ENCODE measurements at places on chromosomes 1 and 21.
A peak's percentile ranks its signal among the peaks of the same experiment; 100 is the strongest.

DNA sequence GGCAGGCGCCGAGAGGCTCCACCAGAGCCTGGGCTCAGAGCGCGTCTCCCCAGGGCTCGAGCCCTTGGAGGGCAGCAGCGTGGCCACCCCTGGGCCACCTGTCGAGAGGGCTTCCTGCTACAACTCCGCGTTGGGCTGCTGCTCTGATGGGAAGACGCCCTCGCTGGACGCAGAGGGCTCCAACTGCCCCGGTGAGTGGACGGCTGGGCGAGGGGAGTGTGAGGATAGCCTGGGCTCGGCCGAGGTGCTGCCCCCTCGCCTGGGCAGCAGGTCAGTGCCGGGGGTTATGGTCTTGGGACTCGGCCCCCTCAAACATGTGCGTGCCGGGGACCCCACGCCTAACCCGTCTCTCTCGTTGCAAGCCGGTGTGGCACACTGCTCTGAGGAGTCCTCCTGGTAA, 26.8 kb downstream of the AGRN start:
- no peak for DNase-seq

DNA sequence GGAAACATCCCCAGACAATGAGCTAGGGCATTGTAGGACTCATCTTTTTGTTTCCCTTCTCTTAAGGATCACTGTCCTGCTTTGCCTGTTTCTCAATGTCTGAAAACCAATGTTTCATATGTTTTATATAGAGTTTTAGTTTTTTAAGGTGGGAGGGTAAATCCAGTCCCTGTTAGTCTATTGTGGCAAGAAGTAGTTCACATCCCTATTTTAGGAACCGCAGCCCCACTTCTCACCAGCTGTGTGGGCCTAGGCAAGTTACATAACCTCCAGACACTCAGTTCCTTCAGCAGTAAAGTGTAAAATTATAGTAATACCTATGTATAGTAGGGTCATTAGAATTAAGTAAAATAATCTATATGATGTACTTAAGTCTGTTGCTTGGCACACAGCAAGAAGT, 105.8 kb upstream of the WLS start:
- no peak for DNase-seq

DNA sequence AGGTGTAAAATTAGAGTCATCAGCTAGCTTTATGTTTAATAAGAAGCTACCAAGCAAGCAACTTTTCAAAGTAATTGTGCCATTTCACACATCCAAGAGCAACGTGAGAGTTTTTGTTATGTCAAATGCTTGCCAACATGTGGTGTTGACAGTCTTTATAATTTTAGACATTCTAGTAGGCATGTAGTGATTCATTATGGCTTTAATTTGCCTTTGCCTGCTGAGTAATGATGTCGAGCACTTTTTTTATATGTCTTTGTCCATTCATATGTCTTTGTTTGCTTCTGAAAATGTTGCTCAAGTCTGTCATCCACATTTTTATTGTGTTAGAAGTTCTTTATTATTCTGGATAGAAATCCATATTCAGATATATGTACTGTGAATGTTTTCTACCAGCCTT, 21.4 kb upstream of the CHIT1 start:
- no peak for DNase-seq

DNA sequence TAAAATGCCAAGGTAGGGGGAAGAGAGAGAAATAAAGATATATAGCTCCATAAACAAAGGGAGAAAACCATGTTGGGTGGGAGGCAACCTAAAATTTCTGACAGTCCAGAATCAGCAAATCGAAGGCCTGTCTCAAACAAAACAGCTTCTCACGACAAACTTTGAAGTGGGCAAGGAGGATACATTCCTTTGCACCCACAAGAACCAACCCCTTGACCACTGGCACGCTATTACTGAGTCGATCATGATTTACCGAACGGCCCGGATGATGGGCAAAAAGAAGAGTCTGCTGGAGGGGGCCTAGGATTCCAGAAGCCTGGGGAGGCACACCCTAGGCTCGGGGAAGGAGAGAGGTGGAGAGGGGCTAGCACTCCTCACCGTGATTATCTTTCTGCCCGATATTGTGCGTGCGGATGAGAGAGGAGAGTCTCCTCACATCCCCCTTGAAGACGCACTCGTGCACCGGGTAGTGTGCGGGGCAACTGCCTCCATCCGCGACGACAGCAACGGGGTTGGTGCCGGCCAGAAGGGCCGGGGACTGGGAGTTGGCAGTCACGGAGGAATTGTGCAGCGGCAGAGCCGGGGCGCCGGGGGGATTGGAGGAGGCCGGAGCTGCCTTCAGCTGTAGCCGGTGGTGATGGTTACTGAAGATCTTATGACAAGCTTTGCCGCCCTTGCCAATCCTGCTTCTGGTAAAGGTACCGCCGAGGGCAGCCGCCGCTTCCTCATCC, 756 bp downstream of the ANKRD13C start:
- peak; percentile 37 for DNase-seq

- no peak for DNase-seq
Measured at GRCh38 chr1:2796890-2797740, 4.4 kb downstream of the TTC34 start.

DNA sequence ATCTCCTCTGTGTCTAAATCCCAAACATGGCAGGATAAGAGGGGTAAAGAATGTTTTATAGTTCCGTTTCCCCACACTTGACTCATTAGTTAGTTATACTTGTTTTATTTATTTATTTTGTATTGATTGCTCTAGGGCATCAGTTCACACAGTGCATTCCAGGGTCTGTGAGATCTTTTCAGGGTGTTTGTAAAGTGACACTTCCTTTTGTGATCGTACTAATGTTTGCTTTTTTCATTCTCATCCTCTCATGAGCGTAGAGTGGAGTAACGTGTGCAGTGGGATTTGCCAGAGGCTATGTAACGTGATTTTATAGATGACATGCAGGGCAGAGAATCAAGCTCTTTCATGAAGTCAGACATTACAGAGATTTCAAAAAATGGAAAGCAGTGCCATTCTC, 103.2 kb downstream of the SCCPDH start:
- DNase-seq: peak; percentile 15

GRCh38 chr1:157277281-157277680, 139.1 kb upstream of the ETV3 start:
- DNase-seq: no peak

- no peak for DNase-seq
Measured at GRCh38 chr1:1517973-1518620, 6.1 kb downstream of the ATAD3A start.

DNA sequence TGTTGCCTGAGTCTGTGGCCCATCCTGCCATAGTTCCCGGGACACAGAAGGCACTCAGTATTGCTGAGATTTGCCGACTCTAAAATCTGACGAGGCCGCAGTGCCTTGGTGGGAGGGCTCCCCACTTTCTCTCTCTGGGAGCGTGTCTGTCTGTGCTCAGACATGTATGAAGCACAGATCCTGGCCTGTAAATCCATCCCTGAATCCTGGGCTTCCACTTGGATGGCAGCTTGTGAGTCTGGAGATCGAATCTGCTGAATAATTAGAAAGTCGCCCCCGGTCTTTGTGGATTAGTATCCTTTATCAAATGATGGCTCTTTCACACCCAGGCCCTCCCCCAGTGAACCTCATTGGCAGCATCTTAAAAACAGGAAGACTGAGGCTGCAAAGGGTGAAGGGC, 10.4 kb downstream of the UBASH3A start:
- no peak for DNase-seq

DNA sequence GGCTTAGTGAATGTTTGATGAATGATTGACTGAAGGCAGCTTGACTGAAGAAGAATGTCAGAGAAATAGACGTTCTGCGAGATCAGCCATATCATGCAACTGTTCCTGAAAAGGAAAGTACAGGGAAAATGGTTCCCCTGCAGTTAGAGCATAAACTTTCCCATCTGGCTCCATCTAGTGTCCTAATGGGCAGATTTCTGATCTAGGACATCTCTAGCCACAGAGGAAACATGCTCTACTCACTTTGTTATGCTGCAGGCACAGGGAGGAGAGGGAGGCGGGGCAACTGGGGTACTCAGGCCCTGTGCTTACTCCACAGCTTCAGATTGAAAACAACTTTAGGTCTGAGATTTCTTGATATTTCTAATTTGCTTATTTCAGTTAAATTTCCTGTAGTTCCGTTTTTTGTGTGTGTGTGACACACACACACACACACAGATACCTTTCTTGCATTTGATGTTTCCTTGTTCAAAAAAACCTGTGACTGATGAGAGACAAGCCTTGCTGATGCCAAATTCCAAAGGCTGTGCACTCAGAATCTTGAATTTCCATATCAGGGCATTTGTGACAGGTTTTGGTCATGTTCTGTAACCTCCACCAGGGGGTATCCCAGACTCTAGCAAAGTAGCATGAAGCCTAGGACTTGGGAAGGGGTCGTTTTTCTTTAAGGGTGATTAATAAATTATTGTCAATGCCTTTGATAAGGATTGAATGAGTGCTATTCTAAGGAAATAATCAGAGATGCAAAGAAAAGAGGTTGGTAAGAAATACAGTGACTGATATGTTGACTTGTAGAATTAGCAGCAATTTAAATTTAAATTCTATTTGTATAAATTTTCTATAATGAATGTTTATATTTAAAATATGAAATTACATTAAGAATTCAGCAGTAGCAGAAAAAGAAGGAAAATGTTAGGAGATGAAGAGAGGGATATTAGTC, 139.7 kb upstream of the BEND5 start:
- DNase-seq: peak; percentile 47

DNA sequence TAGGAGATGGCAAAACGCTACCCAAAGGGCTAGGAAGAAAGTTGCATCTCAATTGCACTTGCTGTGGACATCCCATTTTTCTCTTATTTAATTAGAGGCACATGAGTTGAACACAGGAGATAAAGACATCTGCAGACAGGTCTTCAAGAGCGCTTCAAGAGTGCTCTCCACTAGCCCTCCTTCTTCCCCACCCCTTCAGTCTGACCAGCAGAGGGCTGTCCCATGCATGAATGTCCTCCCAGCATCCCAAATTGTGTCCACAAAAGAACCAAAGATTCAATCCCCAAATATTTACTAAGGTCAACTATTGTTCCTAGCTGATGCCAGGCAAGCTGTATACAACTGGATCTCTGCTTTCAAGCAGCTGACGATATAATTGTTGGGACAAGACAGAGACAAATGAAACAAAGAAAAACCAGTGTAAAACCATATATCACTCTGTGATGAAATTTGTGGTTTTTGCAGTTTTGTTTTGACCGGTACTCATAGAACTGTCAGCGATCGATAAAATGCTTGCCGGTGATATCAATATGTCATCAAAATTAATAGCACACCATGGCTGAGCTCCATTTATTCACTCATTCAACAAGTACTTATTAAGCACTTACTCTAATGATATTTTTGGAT, 174.2 kb downstream of the TNR start:
- DNase-seq: no peak

DNA sequence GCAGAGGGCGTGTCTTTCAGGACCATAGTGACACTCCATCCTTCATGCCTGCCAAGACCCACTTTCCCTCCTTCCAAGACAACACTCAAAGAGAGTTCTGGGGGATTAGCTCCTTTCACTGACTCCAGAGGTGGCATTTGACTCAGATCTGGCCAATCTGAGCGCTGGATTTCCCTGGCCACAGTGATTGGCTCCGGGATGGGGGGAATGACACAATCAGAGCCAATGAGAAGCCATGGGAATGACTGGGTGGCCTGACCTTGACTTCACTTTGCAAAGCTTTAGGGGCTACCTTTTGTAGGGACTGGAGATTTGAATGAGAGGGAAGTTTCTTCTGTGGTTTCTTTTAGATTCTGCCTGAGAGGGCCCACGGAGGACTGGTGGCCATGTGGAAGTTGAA, 26.9 kb upstream of the WNT4 start:
- no peak for DNase-seq

GRCh38 chr1:77400781-77401180, 119.0 kb downstream of the AK5 start:
- DNase-seq: no peak

GRCh38 chr1:232675898-232676297, 46.0 kb upstream of the SIPA1L2 start:
- DNase-seq: no peak

GRCh38 chr21:34132926-34133325, 59.5 kb downstream of the MRPS6 start:
- DNase-seq: no peak

DNA sequence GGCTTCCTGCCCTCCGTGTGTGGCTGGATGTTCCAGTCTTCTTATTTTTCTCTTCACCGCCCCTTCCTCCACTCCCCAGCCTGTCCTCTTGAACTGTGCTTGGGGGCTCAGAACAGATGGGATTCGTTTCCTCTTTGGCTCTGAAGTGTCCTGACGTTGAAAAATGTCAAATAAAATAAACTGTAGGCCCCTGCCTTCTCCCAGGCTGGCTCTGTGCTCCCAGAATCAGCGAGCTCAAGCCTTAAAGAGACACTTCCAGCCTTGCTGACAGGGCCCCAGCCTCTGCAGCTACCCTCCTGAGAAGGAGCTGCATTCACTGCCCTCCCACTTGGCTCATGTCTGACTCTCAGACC, 104.2 kb upstream of the IPO9 start:
- DNase-seq: no peak

DNA sequence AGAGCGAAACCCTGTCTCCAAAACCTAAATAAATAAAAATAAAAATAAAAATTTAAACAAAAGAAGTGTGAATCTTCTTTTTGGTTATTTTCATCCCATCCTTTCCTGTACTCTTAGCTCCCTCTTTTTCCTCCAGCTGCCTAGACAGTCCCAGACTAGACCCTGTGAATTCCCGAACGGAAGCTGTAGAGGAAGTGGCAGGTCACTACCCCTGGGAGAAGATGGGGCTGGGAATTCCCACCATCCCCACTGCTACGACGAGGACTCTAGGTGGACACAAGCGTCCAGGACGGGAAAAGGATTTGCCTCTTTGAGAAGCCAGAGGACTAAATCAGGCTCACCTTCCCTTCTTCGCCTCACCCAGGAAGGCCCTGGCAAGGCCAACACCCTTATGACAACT, 12.6 kb downstream of the RHBDL2 start:
- no peak for DNase-seq

DNA sequence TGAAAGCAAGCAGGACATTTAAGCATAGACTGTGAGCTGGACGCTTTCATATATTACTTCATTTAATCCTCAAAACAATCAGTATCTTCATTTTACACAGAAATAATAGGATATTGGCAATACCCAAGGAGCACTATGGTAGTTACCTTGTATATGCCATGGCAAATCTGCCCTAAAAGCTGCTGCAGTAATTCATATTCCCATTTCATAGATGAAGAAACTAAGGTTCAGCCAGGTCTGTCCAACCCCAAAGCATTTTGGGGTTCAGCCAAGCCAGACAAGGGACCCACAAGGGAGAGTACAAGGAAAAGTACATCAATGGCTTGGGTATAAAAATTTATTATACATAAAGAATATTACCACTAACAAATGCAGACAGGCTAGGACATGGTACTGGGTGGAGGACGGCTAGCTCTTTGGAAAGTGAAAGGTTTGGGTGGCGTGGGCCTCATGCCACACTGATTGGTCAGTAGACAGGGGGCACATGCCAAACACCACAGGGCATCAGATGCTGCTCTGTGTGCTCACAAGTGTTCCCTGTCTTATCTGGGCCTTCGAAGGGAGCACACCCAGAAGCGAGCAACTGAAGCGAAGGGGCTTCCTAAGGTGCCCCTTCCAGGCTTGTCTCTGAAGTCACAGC, 23.9 kb upstream of the PTAFR start:
- DNase-seq: no peak

GRCh38 chr1:214324896-214325800, 44.2 kb downstream of the SMYD2 start:
- DNase-seq: no peak

GRCh38 chr1:158996998-158997397, 12.7 kb upstream of the IFI16 start:
- no peak for DNase-seq

- DNase-seq: peak; percentile 39
Measured at GRCh38 chr1:1063945-1064831, 9.9 kb downstream of the RNF223 start.

- DNase-seq: no peak
Measured at GRCh38 chr1:161196521-161197451, 2.1 kb downstream of the ADAMTS4 start.
